Hematopoietic multipotent progenitor cell treated with erythropoietin and hydrocortisone succinate and interleukin-3 and kit ligand, for 4 days (in vitro differentiated cells): ENCODE measurements at places on chromosomes 2 and 18.

GRCh38 chr18:23935804-23936203 lies 78.8 kb upstream of the TTC39C start:
- DNase-seq: no peak

- DNase-seq: no peak
These were observed 205.2 kb upstream of the RGPD4 start for GRCh38 chr2:107621186-107622165.

GRCh38 chr2:134783912-134784311 lies 54.5 kb upstream of the ACMSD start:
- peak; percentile 33 for DNase-seq

- DNase-seq: no peak
These were observed 53.1 kb downstream of the NTSR2 start for GRCh38 chr2:11616851-11617415.

DNA sequence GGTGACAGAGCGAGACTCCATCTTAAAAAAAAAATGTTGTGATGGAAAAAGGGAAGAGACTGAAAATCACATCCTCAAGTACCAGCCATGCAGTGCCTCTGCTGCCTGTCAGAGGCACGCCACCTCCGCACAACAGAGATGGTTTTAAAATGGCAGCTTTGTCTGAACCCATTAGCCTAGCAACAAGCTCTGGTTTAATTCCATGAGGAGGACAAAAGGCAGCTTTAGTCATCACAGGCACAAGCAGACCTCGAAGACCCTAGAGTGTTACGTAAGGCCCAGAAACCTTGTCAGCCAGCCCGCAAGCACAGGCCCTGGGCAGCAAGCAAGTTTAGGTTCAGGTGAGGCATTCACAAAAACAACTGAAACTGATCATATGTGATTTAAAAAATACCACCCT lies 10.4 kb downstream of the LCT start:
- DNase-seq: no peak

- no peak for DNase-seq
These were observed 179.9 kb upstream of the HS6ST1 start for GRCh38 chr2:128498589-128498988.

GRCh38 chr2:96884299-96885094 lies 14.6 kb upstream of the SEMA4C start:
- no peak for DNase-seq

DNA sequence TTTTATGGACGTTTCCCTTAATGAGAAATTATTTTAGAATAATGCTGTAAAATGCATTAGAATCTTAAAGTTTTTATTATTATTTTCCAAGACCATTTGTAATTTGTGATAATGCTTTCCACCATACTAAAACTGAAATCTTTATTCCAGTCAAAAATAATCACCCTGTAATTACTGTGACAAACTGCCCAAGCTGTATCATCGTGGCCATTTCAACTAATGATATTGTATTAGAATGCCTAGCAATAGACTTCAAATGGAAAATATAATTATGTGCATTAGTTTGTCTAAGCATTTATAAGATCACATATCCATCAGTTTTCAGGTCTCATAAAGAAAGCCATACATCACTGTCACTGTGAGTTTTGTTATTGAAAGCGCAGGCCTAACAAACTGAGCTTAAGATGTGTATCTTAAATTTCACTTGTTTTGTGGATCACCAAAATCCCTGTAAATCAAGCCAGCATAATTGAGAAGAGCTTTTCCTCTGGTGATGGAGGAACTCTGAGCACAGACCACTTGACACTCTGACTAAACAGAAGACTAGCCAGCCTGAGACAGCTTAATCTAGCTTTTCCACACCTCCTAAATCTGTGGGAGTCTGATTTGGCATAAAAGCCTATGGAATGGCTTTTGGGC lies 1312.2 kb upstream of the ACVR2A start:
- no peak for DNase-seq

- no peak for DNase-seq
These were observed 10.2 kb downstream of the ALPG start for GRCh38 chr2:232416521-232417470.

DNA sequence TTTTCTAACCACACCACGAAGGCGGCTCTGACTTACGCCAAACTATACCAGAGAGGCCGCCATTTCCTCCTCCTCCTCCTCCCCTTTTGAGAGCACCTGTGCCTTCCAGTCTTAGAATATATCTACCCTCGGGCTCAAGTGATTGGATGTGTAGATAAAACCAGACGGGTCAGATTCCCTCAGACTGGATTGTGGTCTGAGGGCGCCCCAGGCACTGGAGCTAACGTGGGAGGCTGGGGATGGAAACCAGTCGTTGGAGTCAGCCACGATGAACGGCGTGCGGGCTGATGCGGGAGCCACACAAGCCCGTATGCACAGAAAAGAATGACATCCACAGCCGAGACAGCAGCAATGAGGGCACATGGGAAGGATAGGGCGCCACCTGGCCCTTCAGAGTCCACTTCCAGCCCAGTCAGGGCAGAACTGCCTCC lies 12.3 kb upstream of the ODC1 start:
- DNase-seq: no peak

DNA sequence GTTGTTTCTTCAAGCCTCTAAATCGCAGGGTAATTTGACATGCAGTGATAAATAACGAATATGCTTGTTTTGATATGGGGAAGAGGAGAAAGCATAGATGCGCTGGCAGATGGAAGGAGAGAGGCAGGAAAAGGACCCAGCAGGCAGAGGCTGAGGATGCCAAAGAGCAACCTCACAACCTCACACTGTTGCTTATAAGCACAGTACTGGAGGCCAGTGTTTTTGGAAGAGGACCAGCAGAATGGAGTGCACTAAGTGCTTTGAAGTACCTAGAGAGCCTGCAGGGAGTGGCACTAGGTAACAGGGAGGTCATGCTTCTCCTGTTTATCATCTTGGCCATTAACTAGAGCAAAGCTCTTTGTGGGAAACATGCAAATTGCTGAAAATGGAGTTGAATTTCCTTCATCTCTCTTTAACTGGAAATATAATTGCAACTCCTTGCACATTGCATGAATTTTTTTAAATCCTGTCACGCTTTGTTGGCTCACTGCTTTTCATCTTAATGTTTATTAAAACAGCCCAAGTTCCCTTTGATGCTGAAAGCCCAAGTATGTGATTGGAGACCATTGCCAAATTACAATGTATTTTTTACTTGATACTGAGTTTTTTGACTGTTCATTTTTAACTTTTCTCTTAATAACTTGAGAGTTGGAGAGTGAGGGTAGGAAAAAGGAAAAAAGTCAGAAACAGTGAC lies 236.4 kb downstream of the LRRTM1 start:
- DNase-seq: no peak

DNA sequence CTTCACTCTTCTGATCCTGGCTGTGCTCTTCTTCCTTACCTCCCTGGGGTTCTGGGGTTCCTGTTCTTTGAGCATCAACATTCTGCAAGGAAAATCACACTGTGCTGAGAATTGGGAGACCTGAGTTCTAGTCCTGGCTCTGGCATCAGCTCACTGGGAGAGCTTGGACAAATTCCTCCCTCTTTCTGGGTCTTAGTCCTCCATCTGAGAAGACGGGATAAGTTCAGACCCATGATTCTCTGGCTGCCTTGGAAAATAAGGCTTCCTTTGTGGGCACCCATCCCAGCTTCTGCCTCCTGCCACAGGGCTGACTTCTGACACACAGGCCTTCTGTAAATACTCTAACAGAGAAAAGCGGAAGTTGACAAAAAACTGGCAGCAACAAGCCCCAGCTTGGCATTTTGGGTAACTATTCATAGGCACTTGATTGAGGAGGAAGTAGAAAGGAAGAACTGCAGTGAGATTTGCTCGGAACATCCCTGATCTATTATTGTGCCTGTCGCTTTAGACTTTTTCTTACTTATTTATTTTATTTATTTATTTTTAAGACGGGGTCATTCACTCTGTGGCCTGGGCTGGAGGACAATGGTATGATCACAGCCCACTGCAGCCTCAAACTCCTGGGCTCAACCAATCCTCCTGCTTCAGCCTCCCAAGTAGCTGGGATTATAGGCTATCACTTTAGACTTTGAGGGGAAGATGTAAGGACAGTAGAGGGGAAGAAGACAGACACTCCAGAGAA lies 7.9 kb downstream of the PCBP1 start:
- peak; percentile 97 for DNase-seq

GRCh38 chr2:180474716-180475115 lies 467.6 kb upstream of the CWC22 start:
- DNase-seq: no peak

DNA sequence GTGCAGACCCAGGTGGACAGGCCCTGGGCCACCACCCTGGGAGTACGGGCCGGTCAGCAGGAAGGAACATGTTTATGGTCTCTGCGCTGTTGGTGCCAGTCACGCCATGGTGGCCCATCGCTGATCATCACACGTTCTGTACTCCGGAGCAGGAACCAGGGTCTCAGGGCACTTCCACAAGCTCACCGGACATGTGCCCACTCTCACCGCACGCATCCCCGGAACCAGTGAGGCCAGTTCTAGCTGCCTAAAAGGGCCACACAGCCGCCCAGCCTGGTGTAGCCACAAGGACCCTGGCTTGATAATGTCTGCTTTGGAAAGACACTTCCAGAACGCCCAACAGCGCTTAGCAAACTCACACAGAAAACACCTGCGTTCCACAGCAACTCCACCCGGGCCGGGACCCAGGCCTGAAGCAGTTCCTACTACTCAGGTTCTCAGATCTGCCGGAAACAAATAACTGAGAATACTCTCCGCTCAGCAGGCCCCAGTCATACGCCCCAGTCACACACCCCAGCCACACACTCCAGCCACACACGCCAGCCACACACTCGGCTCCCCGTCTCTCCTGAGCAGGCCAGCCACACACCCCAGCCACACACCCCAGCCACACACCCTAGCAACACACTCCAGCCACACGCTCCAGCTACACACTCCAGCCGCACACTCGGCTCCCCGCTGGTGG lies 123.3 kb downstream of the HDAC4 start:
- DNase-seq: no peak

DNA sequence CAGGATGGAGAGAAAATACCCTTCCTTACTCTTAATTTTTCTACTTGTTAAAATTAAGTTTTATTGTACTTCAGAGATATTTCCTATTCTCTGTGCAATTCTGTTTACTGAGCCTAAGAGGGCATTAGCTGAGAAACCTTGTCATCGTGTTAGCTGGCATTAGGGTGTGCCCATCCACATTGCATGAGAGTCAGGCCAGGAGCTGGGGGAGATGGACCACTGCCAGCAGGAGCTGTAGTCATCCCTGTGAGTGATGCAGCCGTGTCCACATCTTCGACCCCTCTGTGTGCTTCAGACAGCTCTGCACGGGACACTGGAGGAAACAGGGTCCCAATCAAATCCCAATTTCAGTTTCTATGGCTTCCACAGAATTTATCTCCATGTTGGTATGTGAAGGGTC lies 34.2 kb downstream of the ABCA12 start:
- DNase-seq: no peak

DNA sequence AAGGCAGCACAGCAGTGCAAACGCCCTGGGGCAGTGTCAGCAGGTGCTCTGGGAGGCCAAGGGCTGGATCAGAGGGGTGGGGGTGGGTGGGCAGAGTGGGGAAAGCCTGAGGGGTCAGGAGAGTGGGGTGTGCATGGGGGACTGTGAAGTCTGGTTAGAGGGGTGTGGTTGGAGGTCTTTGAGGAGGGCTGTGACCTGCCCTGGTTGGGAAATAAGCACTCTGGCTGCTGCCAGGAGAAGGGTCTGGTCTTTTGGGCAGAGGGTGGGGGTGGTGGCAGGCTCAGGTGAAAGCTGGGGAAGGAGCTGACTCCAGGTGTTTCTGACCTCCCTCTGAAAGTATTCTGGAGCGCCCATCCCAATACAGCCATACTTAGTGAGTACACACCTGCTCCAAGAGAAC lies 4.2 kb downstream of the ALPI start:
- DNase-seq: no peak

- no peak for DNase-seq
These were observed 44.6 kb downstream of the REEP1 start for GRCh38 chr2:86292571-86293515.

DNA sequence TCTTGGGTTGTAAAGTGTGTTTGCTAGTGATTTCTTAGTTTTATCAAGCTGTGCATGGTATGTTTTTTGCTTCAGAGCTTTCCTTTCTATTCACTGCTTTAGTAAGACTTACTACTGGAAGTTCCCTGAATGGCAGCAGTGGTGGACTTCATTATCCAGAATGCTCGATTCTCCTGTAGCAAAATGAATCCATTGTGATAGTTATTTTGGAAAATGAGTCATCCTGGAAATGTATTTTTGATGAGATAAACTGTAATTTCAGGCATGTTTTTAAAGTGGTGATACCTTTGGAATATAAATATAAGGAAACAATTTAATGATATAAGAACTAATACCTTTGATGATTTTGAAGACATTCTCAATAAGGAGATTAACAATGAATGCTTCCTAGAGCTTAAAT lies 387.1 kb downstream of the PTPRM start:
- DNase-seq: no peak

DNA sequence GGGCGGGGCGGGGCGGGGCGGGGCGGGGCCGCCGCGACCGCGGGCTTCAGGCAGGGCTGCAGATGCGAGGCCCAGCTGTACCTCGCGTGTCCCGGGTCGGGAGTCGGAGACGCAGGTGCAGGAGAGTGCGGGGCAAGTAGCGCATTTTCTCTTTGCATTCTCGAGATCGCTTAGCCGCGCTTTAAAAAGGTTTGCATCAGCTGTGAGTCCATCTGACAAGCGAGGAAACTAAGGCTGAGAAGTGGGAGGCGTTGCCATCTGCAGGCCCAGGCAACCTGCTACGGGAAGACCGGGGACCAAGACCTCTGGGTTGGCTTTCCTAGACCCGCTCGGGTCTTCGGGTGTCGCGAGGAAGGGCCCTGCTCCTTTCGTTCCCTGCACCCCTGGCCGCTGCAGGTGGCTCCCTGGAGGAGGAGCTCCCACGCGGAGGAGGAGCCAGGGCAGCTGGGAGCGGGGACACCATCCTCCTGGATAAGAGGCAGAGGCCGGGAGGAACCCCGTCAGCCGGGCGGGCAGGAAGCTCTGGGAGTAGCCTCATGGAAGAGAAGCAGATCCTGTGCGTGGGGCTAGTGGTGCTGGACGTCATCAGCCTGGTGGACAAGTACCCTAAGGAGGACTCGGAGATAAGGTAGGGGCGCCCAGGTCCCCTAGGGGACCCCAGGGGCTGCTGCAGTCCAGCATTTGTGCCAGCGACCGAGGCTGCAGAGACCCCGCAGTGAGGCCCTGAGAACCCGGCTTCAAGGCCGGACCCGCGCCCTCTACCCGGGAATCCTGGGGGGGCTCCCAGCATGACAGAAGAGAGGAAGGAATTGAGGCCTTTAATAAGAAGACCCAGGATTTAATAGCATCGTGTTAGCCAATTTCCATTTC lies at the start of gene KHK:
KHK (plus strand) TSS at position 49 of the 870 bp plus-strand sequence; CDS start at position 537, 488 bp downstream.
- no peak for DNase-seq

- DNase-seq: no peak
These were observed 8.8 kb downstream of the PDCD1 start for GRCh38 chr2:241849616-241850543.

DNA sequence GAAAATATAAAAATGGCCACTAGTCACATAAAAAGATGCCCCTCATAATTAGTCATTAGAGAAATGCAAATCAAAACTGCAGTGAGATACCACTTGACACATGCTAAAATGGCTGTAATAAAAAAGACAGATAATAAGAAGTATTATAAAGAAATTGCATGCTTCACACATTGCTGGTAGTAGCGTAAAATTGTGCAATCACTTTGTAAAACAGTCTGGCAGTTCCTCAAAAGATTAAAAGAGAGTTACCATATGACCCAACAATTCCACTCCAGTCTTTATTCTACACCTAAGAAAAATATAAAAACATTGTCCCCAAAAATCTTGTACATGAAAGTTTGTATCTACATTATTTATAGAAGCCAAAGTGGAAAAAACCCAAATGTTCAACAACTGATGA lies 170.6 kb upstream of the FIGN start:
- DNase-seq: no peak

GRCh38 chr2:227696990-227697679 lies 20.7 kb downstream of the SLC19A3 start:
- DNase-seq: no peak

GRCh38 chr2:8458503-8459459 lies 223.1 kb upstream of the ID2 start:
- no peak for DNase-seq
